ENCODE measurements at places on chromosomes 2 and 18.

GRCh38 chr2:201621293-201621999 is 21.9 kb downstream of the TMEM237 start:
- DNase-seq, result no peak

DNA sequence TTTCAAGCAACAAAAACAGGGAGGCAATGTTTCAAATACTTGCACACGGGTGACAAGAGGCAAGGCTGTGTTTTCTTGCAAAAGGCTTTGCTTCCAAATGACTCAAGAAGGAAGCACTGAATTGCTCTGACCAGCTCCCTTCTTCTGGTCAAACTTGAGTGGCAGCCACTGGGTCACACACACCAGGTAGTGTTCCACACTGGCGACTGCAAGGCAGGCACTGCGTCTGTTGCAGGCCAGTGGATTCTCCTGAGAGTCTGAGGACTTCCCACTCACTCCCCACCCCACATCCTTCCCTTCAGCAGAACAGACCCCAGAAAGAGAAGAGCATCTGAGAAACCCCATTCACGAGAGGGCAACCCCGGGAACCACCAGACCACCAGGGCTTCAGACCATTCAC is 19.8 kb downstream of the PARD6G start:
- DNase-seq, result no peak

DNA sequence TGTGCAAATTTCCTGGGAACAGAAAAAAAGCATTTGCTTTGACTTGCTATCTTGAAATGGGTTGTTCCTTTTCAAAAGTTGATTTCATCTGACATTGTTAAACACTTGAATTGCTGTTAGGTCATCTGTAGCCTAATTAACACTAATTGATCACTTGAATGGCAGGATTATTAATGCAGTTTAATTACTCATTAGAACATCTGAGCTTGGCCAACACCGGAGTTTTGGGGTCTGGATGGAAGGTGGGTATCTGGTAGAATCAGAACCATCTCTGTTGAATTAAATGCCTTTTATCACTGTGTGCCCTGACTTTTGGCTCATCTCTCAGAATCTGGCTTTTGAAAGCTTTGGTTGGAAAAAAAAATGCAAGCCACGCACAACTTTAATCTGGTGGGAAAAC is 8.4 kb downstream of the DAPL1 start:
- no peak for DNase-seq

GRCh38 chr2:191610756-191611155 is 67.2 kb upstream of the NABP1 start:
- no peak for DNase-seq

DNA sequence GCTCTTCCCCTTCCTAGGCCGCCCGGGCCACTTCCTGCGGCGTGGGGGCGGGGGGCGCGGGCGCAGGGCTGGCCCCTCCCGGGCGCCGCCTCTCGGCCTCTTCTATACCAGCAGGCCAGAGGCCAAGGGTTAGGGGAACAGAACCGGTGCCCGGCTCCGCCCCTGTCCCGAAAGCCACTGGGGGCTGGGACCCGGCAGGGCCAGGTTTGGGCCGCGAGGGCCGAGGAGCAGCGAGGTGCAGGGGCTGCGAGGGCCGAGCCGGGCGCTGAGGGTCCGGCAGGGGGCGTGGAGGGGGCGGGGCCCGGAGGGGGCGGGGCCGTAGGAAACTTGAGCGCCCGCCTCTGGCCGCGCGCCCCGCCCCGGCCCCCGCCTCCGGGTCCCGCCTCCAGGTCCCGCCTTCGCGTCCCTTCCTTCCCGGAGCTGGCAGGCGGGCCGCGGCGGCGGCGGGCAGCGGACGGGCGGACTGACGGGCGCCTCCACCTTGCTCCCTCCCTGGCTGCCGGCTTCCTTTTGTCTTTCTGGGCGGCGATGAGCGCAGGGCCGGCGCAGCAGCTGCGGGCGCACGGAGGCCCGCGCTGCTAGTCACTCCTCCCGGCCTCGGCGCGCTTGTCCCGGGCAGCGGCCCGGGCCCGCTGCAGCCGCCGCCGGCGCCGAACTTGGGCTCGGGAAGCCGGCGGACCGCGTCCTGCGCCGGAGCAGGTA is at the start of gene HPCAL1:
Gene HPCAL1 (plus strand): TSS at position 426 of the 702 bp plus-strand sequence. CDS start 116,854 bp downstream, outside the sequence.
- DNase-seq, result peak; percentile 73

DNA sequence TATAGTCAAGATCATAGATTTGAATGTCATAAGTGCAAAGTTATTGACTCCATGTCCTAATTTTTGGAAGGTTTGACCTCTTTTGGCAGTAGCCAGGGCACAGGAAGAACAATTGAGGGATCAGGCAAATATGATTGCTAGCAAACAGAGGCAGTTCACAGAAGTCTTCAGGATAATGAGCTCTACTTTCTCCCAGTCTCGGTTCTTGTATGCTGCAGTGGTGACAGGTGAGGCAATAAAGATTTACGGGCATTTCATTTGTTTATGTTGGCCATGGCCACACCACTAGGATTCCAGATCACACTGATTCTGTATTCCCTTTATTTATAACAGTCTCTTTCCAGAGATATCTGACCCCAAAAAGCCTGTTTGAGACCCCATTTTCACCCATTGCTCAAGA is 137.5 kb downstream of the UBR3 start:
- no peak for DNase-seq

DNA sequence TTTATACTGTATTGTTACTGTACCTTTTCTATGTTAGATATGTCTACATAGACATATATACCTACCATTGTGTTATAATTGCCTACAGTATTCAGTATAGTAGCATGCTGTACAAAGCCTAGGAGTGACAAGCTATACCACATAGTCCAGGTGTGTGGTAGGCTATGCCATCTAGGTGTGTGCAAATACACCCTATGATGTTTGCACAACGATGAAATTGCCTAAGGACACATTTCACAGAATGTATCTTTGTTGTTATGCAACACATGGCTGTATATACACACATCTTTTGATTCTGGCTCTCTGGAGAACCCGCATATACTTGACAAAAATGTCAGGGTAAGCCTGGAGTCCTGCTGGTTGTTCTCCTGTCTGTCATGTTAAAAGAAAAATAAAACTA is 85.1 kb downstream of the BCL2L11 start:
- DNase-seq, result no peak

- DNase-seq, result no peak
These were observed 35.2 kb upstream of the NAPG start for GRCh38 chr18:10490401-10491165.

DNA sequence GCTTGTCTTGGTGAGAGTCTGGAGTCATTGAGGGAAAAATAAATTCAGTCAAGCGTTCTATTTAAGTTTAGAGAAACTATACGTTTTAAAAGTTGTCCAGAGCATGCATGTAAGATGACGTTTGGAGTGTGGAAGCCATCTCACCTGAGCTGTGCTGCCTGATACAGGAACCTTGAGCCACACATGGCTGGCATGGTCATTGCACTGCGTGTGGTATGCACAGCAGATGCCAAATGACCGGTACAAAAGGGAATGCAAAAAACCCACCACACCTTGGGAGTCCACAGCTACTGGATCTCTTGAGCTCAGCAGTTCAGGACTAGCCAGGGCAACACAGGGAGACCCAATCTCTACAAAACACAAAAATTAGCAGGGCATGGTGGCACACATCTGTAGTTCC is 4.3 kb downstream of the MZT2B start:
- DNase-seq, result no peak

- no peak for DNase-seq
These were observed 1256.2 kb upstream of the CRIM1 start for GRCh38 chr2:35099342-35099741.

- no peak for DNase-seq
These were observed 110.4 kb downstream of the ALK start for GRCh38 chr2:29810956-29811355.

DNA sequence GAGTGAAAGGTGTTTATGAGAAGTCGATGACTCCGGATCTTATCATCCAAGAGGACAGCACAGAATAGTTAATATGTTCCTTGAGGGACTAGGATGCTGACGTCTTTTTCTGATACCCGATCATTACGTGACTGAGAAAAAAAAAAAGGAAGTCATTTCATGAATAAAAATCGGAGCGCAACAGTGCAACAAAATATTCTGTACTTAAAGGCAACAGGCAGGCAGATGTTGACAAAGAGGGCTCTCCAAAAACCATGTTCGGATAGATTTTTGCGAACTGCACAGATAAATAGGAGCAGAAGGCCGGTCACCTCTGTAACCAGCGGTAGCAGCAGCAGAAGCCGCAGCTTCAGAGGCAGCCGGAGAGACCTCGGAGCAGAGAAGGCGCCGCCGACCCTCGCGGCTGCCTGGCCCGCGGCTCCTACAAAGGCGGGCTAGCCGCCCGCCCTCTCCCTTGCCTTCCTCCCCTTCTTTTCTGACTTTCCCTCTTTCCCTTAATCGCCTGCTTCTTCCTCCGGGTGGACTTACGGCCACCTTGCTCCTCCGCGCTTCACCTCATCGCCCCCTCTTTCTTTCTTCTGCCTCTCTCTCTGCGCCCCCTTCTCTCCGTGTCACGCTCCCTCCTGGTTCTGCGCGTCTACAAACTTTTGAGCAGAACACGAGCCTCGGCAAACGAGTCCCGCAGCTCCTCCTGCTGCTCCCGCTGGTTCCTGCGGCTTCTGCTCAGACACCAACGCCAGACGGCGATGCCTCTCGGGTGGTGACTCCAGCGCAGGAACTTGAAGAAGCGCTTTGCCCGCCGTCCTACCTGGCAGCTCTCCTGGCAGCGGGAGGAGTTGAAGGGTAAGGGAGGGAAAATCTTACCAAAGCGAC is at the start of gene ADCYAP1:
Gene ADCYAP1 (plus strand): TSS at position 654 of the 873 bp plus-strand sequence. CDS start 516 bp downstream, outside the sequence.
- no peak for DNase-seq

DNA sequence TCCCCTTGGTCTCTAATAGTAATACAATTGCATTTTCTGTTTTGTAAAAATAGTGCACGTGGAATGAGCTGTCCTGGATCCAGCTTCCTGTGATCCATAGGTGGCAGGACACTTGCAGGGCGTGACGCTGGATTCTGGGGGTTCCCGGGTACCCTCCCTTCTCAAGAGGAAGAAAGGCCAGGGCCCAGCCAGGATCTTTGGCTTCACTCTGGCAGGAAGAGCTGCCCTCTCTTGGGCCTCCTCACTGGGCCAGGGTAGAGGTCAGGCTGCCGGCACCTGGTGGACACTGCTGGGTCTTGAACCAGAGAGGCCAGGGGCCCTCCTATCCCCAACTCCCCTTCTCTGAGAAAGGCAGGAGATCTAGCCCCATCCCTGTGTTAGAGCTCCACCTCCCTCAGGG is 37.8 kb upstream of the OTOF start:
- no peak for DNase-seq

GRCh38 chr18:48441405-48441881 is 32.3 kb upstream of the ZBTB7C start:
- no peak for DNase-seq

DNA sequence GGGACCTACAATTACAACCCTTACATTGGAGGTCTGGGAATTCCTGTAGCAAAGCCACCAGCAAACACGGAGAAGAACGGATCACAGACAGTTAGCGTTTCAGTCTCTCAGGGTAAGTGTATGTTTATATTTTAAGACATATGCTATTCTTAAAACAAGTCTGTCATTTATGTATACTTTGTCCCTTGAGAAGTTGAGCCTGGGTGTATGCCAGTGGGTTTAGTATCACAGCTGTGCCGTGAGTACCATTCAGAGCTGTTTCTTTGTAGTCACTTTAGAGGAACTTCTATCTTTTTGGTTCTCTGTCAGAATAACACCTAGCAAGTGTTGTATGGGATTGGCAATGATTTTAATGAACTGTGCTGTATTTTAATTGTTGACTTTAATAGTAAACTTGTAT is 125.6 kb downstream of the BIRC6 start:
- no peak for DNase-seq

DNA sequence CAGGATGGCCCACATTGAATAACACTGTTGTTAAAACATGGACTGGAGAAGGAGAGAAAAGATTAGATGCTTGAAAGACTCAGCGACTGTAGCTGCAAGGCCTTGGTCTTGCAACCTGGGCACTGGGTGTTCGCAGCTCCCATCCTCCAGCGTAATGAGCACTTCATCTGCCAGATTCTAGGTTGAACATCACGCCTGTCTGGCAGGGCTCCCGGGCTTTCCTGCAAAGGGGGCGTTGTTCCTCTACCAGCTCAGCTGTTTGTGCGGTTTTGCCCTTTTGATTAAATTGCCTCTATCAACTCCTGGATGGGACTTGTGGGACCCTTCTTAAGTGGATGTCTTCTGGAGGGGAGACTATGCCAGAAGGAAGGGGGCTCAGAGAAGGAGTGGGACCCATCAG is 215.4 kb downstream of the KLHL29 start:
- DNase-seq, result no peak

- DNase-seq, result no peak
These were observed 257.1 kb downstream of the MYO3B start for GRCh38 chr2:170434900-170435621.

- DNase-seq, result no peak
These were observed 143.4 kb downstream of the TRIM43 start for GRCh38 chr2:95734976-95735890.

- DNase-seq, result no peak
These were observed 605 bp downstream of the ZNF2 start for GRCh38 chr2:95166065-95166763.

All from gastrocnemius medialis (tissue), 4 donors.